ENCODE measurements at places on chromosomes 7 and 10. TPM values are rescaled to one million over a fixed set of nuclear protein-coding genes. Genes with fewer than 3 reads are reported as not detected.

DNA sequence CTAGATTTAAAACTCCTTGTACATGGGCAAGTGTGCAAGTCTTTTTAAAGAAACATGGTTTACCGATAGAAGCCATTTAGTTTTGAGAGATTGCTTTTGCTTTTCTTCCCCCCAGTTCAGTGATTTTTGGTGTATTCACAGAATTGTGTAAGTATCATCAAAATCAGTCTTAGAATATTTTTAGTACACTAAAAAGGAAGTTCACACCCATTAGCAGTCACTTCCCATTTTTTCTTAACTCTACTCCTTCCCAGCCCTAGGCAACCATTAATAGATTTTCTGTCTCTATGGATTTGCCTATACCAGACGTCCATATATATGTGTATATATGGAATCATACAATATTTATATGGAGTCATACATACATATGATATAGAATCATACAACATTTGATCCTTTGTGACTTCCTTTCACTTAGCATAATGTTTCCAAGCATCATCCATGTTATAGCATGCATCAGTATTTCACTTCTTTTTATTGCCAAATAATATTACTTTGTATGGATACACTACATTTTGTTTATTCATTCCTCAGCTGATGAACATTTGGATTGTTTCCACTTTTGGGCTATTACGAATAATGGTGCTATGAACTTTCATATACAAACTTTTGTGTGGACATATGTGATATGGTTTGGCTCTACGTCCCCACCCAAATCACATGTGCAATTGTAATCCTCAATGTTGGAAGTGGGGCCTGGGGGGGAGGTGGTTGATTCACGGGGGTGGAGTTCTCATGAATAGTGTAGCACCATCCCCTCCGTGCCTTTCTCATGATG is 16.5 kb upstream of the ARL4A start:
- no peak for DNase-seq

Gene TMEM236
- total RNA-seq = 0.05 TPM

DNA sequence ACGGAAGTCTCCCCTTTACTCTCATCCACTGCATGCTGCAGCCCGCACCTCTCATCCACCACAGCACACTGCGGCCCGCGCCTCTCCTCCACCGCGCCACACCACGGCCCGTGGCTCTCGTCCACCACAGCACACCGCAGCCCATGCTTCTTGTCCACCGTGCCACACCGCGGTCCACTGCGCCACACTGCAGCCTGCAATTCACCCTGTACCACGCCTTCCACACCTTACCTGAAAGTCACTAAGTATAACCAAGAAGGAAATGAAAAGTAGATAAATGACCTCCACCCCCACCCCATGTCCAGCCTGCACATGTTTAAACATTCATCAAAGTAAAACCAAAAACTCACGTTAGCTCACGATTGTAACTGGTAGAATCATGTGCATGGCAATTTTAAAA is 176.1 kb downstream of the DIP2C start:
- DNase-seq = no peak

- DNase-seq = no peak
Observed at GRCh38 chr7:158112571-158113320, 474.9 kb downstream of the PTPRN2 start.

GRCh38 chr7:116828281-116828680 is 34.1 kb upstream of the CAPZA2 start:
- DNase-seq = no peak

Gene HTR5A
- not detected for total RNA-seq

DNA sequence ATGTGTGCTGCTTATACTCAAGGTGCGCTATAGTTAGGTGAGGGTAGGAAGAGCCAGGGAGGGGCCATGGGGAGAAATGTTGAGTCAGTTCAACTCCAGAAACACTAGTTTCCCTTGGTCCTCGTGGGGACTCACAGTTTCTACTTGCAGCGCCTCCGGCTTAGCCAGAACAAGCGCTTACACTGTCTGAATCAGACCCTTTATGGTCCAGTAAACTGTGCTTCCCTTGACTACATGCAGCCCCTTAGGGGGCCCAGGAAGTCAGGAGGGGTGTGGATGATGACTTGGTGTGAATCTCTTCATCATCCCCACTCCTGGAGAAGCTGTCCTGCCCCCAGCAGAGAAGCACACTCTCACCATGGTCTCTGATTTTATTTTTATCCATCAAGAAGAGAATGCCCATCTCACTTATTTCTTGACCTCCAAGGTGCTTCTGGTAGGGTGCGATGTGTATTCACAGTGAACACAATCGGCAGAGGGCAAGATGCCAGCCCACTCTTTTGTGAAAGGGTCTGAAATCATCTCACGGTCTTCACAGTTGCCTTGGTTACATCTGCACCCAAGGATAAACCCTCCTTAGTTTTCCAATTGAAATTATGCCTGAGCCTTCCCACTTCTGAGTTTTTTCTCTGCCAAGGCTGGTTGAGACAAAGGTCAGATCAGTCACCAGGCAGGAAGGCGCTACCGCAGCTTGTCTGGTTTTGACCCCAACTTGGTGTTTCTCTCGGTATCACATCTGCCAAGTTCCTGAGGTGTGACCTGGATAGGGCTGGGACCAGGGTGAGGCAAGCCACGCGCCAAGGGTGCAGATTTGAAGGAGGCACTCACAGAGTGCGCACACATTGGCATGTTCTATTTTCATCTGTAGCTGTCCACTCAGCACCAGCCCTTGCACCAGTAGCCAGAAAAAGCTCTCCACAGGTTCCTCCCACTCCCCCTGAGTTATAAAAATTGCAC is 62.7 kb upstream of the LRRC4 start:
- no peak for DNase-seq

DNA sequence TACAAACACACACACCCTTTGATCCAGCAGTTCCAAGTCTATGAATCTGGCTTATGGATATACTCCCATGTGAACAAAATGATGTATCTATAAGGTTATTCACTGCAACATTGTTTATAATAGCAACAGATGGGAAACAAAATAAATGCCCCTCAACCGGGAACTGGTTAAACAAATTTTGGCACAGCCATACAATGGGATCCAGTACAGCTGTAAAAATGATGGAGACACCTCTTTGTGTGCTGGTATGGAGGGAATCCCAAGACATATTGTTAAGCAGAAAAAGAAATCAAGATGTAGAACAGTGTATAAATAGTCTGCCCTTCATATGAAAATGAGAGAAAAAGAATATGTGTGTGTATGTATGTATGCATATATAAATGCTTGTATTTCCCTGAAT is 155.5 kb downstream of the SNX10 start:
- DNase-seq = no peak

GRCh38 chr10:1473874-1474273 is 263.5 kb downstream of the ADARB2 start:
- DNase-seq = no peak

DNA sequence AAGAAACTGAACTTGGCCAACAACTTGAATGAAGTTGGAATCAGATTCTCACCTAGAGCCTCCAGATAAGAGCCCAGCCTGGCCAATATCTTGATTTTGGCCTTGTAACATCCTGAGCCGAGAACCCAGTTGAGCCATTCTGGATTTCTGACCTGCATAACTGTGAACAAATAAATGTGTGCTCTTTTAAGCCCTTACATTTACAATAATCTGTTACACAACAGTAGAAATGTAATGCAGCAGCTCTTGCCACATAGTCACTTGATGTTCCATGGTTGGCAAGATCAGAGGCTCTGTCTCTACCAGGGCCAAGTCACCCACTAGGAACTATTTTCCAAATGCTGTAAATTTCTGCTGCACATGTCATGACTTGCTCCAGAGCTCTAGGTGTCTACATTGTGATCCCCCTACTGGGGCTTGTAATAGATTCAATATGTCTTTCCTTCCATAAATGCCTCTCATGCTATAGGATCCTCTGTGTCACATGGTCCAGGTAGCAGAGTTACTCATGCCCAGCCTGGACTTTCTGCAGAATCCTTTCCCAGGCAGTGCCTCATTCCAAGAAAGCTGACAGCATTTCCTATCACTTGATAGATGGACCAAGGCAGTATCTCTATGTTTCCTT is 11.4 kb upstream of the RBM20 start:
- no peak for DNase-seq

DNA sequence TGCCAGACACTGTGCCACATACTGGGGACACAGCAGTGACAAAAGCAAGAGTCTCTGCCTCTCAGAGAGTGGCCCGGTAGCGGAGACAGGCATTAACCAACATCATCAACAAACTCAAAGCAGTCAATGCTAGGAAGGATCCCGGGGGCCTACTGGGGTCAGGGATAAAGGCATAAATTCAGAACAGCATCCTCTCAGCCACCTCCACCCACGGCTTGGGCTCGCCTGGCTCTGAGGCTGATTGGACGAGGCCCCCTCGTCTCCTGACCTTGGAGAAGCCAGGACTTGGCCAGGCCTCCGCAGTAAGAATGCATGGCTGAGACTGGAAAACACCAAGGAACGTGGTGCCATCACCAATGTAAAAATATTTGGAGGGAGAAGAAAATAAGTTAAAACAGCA is 102.1 kb downstream of the ARHGAP22 start:
- no peak for DNase-seq

DNA sequence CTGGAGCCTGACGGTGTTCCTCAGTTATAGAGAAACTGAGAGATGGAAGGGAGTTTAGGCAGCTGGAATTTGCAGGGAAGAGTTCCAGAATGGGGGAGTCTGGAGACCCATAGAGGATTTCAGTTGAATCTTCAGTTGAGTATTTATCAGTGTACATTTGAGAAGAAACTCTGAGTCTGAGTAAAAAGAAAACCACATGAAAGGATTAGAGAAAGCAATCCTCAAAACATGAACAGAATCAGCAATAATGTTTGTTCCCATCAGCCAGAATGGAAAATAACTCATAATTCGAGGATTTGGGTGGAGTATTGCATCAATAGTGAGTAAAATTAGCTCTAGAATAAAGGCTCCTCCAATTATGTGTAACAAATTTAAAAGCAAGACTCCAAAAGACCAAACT is 130.0 kb upstream of the AHR start:
- no peak for DNase-seq

- no peak for DNase-seq
Observed at GRCh38 chr7:75958802-75959543, 35.4 kb downstream of the TMEM120A start.

Gene BMPER
- total RNA-seq = 0.55 TPM

Gene SPDYE9
- total RNA-seq = not detected

DNA sequence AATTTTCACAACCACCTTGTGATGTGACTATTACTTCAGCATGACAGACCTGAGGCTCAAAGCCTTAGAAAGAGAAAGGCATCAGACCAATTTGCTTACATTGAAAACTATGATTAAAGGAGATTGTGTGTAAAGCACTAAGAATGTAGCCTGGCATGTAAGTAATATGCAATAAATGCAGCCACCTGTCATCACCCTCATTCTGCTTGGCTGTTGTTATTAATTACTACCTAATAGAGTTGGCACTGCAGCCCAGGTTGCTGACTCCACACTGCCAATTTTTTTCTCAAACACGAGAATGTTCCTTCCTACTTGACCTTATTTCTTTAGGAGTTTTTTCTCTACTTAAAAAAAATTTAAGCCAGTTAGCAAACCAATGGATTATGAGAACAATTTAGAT is 61.2 kb upstream of the NPVF start:
- DNase-seq = no peak

- DNase-seq = no peak
Observed at GRCh38 chr7:158422887-158423560, 164.6 kb downstream of the PTPRN2 start.

DNA sequence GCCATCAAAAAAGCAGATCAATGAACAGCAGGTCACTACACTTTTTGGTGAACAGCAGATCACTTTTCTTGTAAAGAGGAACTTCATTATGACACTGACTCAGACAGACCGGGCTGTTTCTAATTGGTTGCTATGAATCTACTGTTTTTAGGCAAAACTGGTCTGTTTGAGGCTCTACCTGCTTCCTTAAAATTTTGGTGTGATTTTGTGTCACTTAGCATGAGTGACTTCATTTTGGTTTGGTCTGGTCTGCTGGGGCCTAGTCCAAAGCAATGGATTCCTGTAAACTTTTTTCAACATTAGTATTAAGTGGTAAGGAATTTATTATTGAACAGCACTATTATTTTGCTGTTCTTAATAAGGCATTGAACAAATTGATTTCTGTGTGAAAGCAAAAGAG is 41.8 kb upstream of the C10orf71 start:
- DNase-seq = no peak

GRCh38 chr10:75238182-75239095 is 2.7 kb upstream of the COMTD1 start:
- DNase-seq = no peak

GRCh38 chr7:108384716-108385483 is 71.3 kb downstream of the NRCAM start:
- no peak for DNase-seq

Gene CRHR2
- total RNA-seq = not detected

- peak; percentile 71 for DNase-seq
Observed at GRCh38 chr10:132329565-132330485, 2.2 kb upstream of the LRRC27 start.

DNA sequence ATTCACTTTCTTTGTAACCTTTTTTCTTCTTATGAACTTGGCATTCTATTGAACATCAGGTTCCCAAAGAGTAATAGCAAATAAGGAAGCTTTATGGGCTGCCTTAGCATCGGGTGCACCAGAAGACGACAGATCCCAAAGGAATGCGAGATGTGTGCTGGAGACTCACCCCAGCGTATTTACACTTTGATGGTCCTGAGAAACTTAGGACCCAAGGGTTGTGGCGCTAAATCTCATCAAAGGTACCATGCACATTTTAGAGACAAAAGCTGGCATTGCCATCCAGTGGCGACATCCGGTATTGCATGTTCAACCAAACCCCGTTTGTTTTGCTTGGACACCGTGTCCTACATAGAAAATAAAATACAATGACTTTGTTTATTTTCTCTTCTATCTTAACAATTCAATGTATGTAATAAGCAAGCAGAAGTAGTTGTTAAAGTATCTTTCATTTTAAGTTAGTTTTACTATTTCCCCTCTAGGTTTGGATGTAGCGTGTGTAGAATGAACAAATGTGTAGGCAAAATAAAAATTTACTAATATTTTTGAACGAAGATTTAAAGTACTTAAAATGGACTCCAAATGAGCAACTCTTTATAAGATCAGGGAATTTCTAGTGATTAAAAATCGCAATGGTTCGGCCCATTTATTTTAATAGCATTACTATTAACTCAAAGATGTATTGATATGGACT is 1154.8 kb downstream of the GATA3 start:
- peak; percentile 47 for DNase-seq

GRCh38 chr7:87317691-87318245 is 27.7 kb upstream of the CROT start:
- DNase-seq = no peak

Gene ANXA11
- 110 TPM for total RNA-seq

DNA sequence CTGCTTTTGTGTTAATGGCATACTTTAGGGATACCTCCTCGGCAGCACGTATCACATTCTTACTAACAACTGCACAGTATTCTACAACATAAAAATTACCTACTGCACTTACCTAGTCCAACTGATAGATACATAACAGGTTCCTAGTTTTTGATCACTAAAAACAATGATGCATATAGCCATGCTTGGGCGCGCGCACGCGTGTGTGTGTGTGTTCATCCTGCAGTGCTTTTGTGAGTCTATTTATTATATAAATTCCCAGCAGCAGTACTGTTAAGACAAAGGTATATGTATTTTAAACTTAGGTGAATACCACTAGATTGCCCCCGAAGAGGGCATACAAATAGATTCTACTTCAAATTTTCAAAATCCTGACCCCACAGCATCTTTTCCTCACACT is 181.4 kb downstream of the ELMO1 start:
- no peak for DNase-seq

Gene ZP3
- 12.1 TPM for total RNA-seq
